ENCODE measurements at places on chromosomes 4 and X.

- DNase-seq, result no peak
Observed at GRCh38 chr4:78758085-78758484, 18.1 kb upstream of the BMP2K start.

DNA sequence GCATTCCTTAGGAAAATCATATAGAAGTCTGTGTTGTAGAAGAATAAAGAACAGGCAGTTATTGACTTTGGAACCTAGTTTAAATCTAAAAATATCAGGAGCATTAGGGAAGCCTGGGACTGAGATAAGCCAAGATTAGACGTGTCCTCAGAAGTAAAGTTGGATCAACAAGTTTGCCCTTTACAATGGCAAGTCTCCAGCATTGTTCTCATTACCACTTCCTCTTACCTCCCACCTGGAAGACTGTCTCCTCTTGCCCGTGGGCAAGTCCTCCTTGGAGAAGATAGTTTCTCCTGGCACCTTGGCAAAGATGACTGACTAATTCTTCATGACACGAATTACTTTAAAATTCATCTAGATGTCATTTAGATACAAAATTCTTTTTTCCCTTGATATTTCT lies 37.8 kb downstream of the CNKSR2 start:
- DNase-seq, result no peak

DNA sequence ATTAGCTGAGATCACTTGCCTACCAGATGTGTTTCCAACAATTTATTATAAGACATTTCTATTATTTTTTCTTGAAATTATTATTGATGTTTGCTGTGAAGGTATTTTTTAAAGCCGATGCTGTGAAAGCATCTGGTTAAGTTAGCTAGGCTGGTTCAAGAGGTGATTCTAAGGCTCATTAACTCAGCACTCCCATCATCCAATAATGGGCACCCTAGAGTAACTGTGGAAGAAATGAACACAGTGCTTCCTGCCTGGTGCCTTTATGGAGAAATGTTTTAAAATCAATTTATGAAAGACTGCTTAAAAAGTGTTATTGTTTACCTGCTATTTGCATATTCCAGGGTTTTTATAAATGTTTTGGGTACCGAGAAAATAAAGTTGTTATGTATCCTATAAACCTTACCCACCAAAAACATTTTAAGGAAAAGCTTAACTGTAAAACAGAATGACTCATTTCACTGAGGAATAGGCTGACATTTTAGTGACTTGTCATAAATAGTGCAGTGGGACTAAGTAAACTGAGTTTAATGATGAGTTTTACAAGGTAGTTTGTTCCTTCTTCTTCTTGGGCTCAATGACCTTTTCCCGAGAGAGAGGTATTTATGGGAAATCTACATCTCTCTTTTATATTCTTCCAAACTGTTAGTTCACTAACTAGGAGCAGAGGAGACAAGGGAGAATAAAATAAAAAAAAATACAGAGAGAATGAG lies 310.0 kb upstream of the AADAT start:
- DNase-seq, result no peak

DNA sequence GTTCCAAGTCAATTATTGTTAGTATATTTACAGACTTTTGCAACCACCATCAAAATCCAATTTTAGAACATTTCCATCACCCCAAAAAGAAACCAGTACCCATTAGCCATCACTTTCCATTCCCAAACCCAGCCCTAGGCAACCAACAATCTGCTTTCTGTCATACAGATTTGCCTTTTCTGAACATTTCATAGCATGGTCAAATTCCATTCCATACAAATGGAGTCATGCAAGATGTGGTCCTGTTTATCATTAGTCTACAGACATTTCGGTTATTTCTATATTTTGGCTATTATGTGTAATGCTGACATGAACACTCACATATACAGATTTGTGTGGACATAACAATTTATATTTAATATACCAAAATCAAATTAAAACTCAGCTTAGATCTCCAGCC lies 508.7 kb downstream of the ZNF674 start:
- DNase-seq, result no peak

- DNase-seq, result no peak
Observed at GRCh38 chr4:75605928-75606327, 24.4 kb downstream of the CDKL2 start.

- no peak for DNase-seq
Observed at GRCh38 chr4:78606530-78607095, 55.0 kb downstream of the ANXA3 start.

- no peak for DNase-seq
Observed at GRCh38 chr4:86878640-86879039, 13.6 kb downstream of the C4orf36 start.

GRCh38 chr4:100841911-100842310 lies 324.1 kb upstream of the EMCN start:
- no peak for DNase-seq

DNA sequence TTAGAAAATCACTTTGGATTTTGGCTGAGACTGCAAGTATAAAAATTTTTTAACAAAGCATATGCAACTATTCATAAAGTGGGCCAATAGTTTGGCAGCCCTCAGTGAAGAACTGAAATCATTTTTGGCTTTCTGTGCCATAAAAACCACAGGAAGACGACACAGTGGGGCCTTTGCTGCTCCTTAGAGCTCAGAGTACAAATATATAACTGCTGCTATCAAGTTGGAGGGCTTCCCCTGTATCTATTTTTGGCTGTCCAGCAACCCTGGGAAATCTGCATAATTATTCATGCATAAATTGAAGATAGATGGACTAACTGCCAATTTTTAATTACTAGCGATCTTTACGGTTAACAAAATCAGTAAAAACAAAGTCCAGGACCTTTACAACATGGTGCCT lies 51.5 kb upstream of the FTHL17 start:
- no peak for DNase-seq

DNA sequence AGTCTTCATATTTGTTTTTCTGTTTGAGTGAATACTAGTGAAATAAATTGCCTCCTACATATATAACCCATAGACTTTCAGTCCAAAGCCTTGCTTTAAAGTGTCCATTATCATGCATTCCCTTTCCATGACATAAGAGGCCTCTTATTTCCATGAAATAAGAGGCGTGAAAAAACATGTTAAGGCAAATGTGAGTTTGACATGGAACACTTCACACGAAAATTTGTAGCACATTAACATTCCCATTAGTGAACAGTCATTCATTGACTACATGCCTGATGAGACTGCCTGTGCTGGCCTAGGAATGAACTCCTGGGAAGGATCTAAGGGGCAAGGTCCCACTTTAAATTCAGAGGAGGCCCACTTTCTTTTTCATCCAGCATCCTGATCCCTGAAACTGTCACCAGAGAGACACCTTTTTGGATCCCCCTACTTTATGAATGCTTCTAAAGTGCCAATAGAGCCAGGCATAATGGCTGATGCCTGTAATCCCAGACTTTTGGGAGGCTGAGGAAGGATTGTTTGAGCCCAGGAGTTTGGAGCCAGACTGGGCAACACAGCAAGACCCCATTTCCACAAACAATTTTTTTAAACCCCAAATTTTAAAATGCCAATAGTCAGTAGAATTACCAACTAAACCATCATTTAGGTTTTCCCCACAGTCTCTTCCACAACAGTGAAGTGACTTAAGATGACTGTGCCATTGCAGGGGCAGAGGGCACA lies 6.7 kb downstream of the RTL8B start:
- DNase-seq, result no peak

GRCh38 chrX:153184787-153185186 lies 5.7 kb downstream of the MAGEA1 start:
- no peak for DNase-seq

GRCh38 chr4:63361628-63362027 lies 1047.6 kb downstream of the TECRL start:
- DNase-seq, result no peak

DNA sequence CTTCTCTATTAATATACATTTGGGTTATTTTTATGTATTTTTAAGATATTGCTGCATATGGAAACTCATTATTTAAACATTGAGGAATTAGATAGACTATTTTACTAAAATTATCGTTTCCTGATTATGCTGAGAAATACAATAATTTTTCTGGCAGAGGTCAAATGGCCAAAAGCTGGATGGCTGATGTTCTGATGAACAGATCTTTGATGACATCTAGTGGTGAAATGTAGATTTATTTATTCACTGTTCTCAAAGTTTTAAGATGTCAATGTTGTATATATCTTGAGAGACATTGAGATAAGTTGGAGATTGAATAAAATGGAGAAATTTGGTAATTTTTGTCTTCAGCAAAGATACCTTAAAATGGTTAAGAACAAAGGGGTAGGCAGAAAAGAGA lies 96.2 kb downstream of the UGT8 start:
- DNase-seq, result peak; percentile 20

DNA sequence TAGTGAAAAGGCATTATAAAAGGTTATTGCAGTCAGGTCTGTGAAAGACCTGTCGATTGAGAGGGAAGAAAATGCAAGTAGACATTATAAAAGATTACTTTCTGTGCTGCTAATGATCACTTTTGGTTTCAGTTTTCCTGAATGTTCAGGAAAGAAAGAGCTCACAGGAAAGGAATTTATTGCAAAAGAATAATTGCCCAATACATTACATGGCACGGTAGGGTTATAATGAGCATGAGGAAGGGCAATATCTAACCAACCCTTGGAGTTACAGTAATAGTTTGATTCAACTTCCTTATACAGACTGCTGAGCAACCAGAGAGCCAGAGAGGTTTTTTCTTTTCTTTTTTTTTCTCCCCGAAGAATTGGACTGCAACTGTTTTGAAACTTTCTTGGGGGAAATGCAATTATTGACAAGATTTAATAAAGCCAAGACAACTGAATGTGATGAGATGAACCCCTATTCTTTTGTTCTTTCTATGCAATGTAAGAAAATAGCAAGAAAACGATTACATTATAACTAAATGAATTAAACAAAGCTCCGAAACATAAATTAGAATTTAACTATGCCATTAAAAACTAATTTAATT lies 247.0 kb downstream of the C4orf33 start:
- no peak for DNase-seq

DNA sequence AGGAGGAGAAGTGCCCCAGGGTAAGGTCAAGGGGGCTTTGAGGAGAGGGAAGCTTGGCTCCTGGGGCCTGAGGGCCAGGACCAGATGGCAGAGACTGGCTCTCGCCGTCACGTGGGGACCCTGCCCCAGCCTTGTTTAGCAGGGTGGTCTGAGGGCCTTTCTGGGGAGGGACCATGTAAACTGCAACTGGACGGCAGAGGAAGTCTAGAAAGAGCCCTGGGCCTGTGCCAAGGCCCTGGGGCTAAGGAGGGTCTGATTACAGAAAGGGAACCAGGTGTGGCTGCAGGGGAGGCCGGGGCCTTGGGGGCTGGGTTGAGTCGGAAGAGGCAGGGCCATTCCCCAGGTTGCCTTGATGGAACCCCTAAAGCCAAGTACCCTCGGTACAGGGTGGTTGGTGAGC lies 1.8 kb upstream of the HGFAC start:
- no peak for DNase-seq

GRCh38 chr4:186294160-186294559 lies 28.2 kb downstream of the F11 start:
- no peak for DNase-seq

DNA sequence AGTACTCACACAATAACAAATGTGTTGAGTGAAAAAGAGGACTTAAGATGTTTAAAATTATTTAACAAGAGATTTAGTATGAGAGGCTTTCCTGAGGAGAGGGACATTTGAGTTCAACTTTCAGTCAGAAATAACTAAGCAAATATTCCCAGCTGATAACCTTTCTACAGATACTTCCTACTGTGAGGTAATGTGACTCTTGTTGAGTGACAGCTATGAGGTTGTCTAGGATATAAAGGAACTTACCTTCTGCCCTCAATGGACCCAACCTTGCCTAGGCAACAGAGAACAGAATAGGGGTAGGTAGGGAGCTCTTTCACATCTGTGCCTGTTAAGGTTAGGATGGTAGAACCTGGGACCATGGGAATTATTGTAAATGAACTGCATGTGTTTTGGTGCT lies 54.7 kb downstream of the GLUD2 start:
- DNase-seq, result no peak

DNA sequence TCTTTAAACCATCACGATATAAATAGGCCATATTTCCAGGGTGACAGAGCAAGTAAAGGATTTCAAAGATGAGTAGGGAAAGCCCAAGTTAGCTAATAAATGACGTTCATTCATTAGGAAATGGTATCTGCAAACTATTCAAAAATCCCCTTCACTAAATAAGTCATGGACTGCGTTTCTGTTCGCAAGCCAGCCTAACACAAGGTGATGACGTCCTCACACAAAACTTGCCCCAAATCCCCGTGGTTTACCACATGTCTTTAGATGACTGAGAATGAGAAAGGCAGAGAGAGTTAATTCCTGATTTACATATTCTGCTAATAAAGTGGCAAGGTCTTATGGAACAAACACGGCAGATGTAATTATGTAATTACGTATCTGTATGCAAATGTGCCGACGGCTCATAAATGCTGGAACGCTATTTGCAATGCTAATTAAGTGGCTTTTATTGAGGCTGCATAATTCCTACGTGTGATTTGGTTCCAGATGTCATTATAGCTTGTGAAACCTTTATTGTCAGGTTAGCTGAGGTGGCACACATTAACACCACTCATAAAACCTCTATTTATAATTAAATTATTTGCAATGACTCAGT lies 437.7 kb upstream of the FRG1 start:
- no peak for DNase-seq

- DNase-seq, result no peak
Observed at GRCh38 chr4:168398589-168398988, 80.0 kb upstream of the DDX60 start.

DNA sequence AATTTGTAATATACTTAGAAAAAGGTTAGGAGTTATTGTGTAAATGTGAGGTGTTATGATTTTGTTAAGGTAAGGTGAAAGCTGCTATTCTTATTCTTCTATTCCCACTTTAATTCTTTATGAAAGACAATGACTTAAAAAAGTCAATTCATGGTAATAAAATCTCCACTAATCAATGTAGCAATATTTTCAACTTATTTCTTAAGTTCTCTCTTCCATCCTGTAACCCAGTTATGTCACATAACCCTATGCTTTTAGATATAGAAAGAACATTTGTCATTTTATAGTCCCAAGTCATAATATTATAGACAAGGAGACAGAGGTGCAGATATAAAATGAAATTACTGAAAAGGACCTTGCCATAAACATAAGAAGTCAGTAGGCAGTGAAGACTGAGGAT lies 157.9 kb upstream of the SLC7A11 start:
- DNase-seq, result no peak

DNA sequence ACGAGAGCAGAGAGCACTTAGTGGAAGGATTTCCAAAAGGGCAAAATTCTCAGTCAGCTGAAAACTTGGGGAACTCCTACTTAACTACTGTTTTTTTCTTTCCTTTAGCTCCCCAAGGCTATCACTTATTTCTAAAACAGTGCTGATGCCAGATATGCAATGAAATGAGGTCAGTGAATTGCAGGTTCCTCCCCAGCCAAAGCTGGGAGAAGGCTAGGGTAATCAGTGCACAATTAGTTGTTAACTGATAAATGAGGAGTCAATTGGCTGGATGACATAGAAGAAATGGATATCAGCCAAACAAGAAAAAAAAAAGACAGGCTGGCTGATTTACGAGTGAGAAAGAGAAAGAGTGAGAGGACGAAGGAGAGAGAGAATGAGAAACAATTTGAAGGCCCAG lies 195.6 kb downstream of the GPC3 start:
- no peak for DNase-seq

GRCh38 chr4:88793475-88793874 lies 95.8 kb upstream of the NAP1L5 start:
- DNase-seq, result no peak
